Left renal pelvis (tissue), 4 donors: ENCODE measurements at places on chromosomes 3 and 15. TPM values are rescaled to one million over a fixed set of nuclear protein-coding genes. Genes with fewer than 3 reads are reported as not detected.

SPCS1 gene
- 171 TPM for polyA plus RNA-seq

IQCH gene
- polyA plus RNA-seq: 7.5 TPM

XCR1 gene
- not detected for polyA plus RNA-seq

CCR8 gene
- polyA plus RNA-seq: not detected

CD47 gene
- 73.7 TPM for polyA plus RNA-seq

EFHB gene
- 4.9 TPM for polyA plus RNA-seq

ISL2 gene
- polyA plus RNA-seq: 0.14 TPM

IGF1R gene
- 43.2 TPM for polyA plus RNA-seq

SERINC4 gene
- polyA plus RNA-seq: not detected

ITPKA gene
- 0.64 TPM for polyA plus RNA-seq

BNC1 gene
- polyA plus RNA-seq: 0.31 TPM

HYKK gene
- 8.4 TPM for polyA plus RNA-seq

PSTPIP1 gene
- polyA plus RNA-seq: 1.4 TPM

ASB14 gene
- 1.2 TPM for polyA plus RNA-seq

ALS2CL gene
- polyA plus RNA-seq: 14.1 TPM

NRG4 gene
- polyA plus RNA-seq: 6.6 TPM

SLC25A36 gene
- polyA plus RNA-seq: 138 TPM

SOX2 gene
- 0.64 TPM for polyA plus RNA-seq

HGD gene
- polyA plus RNA-seq: 80.2 TPM

SHC4 gene
- 4.6 TPM for polyA plus RNA-seq

IL17RC gene
- 44.0 TPM for polyA plus RNA-seq
